ENCODE measurements at places on chromosomes 6 and 20.

GRCh38 chr6:72863131-72863530 lies 241.3 kb downstream of the KCNQ5 start:
- no peak for DNase-seq

DNA sequence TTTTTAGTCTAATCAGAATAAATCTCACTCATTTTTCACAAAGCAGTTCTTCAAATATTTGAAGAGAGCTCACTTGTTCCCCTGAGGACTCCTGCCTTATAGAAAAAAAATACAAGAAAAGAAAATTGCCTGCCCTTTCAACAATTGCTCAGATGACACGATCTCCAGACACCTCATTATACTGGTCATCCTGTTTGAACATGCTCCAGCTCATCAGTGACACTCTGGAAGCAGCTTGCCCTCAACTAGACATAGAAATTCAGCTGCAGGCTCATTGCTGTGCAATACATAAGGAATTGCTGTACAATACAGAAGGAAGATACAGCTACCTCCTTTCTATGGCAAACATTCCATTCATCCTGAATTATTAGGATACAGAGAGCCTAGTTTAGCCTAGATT lies 73.1 kb downstream of the OPN5 start:
- DNase-seq: no peak

GRCh38 chr20:3273371-3273770 lies 34.4 kb upstream of the SLC4A11 start:
- no peak for DNase-seq

- peak; percentile 38 for DNase-seq
These were observed at the start of gene POU3F2 for GRCh38 chr6:98834060-98835031. TSS of gene POU3F2 (plus strand) at chr6:98834574. CDS start at chr6:98834874, 300 bp downstream.

DNA sequence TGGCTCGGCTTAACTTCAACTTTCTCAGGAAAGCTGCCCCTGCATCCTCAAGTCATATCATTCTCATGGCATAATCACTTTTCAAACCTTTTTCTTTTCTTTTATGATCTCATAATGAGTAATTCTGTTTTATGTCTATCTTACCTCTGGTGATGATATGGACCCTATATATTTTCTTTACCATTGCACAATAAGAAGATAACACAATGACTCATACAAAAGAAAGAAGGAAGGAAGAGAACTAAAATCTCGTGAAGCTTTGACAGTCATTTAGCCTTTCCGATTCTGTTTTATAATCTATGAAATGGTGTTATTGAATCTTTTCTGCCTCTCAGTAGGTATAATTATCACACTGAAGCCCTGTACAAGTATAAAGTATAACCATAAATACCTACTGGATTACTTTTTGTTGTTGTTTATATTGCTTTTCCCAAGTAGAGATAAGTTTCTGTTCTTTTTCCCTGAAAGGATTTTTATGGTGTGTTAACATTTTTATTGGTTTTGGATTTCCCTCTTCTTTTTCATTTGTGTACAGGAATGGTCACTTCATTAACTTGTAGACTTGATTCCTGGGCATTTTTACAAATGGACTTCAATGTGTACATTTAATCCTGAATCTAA lies 300.9 kb downstream of the LAMA2 start:
- no peak for DNase-seq

- DNase-seq: no peak
These were observed 222.4 kb downstream of the CD83 start for GRCh38 chr6:14339711-14340584.

- DNase-seq: no peak
These were observed 217.4 kb upstream of the SLC35B3 start for GRCh38 chr6:8652710-8653109.

DNA sequence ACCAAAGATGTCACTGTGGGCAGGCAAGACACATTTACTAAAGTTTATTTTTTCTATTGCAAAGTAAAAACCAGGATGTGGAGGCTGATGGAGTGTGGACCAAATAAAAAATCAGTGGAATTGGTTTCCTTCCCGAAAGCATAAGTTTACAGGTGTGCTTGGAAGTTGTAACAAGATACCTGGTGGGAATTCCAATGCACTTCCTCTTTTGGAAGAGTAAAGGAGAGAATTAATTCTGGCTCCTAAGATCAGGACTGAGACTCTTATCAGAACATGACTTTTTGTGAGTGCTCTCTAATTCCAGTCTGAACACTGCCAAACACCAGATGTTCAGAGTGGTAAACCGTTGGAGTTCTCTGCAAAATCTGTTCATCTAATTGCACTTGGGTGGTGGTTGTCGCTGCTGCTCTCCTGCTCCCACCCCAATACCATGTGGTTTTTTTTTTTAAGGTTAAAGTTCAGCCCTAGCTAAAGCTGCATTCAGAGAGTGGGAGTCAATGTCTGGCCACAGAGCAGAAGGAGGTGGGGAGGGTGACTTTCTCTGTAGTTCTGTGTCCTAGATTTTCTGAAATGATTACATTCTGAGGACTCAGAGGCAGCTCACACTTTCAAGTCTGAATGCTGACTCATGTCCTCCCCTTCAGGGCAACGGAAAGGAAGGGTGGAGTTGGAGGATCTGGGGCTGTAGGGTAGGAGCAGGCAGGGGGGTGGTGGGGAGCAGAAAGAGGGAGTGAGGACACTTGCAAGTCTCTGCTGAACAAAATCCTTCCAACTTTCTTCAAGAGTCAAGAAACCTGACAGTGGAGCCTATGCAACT lies 275.8 kb upstream of the PRDM1 start:
- DNase-seq: peak; percentile 71

- DNase-seq: no peak
These were observed 14.5 kb downstream of the OR2B2 start for GRCh38 chr6:27897580-27898206.

DNA sequence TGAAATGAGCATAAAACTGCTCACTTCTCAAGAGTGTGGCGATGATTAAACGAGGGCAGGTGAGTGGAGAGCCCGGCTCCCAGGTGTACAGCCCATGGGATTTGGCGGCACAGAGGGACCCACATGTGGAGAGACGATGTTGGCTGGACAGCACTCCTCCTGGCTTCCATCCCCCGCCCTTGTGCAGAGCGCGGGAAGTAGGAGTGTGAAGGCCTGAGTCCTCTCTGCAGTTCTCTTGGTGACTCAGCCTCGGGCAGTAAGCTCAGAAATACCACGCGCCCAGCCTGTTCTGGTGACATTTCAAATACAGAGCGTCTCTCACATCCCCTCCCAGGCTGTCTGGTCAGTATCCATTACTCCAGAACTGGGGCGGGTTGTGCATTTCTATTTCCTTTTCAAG lies 94.2 kb upstream of the SRSF6 start:
- DNase-seq: no peak

DNA sequence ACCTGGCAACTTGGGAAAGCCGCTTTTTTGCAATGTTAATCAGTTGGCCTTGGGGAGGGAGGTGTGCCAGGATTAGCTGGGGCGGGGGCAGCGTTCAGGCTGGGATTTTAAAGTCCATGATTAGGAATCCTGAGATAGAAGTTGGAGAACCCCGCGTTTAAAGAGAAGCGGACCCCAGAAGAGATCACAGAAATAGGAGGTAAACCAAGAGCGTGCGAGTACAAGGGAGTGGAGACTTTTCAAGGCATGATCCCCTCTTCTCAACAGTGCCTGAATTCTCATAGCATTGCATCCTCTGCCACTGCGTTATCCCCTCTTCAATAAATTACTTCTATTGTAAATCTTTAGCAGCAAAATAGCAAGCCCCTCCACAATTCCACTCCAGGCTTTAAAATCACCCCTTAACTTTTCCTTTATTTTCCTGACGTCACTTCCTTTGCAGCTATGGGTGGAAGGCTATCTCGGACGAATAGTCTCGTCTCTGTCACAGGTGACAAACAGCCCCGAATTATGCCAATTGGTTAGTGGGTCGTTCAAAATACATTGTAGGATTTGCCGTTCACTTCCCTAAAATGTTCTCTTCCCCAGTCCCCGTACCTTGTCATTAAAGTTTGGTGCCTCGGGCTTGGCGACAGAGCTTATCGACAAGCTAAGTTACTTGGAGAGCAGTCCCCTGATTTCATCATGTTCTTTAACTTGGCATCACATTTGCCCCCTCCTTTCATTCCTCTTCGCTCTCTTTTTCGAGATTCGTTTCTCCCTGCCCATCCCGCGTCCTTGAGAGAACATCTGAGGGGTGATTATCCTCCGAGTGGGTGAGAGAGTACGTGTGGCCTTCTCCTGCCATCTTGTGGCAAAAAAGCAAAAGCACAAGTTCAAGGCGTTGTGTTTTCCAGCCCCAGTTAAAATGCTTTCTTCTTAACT lies 17.1 kb downstream of the OR2B2 start:
- peak; percentile 63 for DNase-seq

- DNase-seq: no peak
These were observed 724.6 kb downstream of the UTRN start for GRCh38 chr6:145009711-145010110.

Measured in inflammatory macrophage treated with lipopolysaccharide for 1 hour (primary cell).